RWPE1 (cell line): ENCODE measurements at places on chromosomes 5 and 9.

DNA sequence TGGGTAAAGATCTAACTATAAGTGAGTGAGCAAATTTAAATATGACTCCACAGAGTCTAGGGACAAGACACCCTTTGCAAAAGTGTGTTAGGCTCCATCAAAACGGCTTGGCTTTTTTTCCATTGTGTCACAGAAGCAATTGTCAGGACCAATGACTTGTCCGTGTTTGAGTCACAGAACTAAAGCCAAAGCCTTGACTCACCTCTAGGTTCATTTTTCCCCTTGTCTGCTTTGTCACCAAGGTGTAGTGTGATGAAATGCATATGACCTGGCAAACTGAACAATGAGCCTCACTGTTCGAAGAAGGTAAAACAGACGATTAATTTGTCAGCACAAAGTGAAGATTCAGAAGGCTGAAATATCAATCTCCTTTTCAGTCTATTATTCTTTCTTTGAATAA lies 331.0 kb downstream of the GLIS3 start:
- no peak for DNase-seq

GRCh38 chr5:91049800-91050199 lies 333.3 kb downstream of the ARRDC3 start:
- DNase-seq, result peak; percentile 68

DNA sequence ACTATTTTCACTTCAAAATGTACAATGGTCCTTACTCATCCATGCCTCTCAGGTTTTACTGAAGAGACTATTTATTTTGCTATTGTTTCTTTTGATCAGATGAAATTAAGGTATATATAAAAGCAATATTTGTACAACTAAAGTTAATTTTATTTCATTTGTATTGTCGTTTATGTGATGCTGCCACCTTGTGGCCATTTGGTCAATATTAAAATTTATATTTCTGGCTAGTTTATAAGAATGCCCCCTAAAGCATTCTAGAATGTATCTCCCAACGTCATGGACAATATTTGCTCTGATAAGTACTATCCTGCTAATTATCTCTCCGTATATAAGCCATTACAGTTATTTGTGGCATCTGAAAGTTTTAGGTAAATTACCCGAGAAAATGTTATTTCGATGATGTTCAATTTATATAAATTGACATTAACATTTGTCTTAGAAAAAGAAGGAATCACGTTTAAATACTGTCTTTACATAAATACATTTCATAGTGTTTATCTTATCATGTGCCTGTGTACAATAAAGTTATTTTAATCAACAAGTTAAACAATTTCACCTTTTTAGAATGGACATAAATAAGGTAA lies 680.0 kb downstream of the TAF11L14 start:
- DNase-seq, result peak; percentile 32

DNA sequence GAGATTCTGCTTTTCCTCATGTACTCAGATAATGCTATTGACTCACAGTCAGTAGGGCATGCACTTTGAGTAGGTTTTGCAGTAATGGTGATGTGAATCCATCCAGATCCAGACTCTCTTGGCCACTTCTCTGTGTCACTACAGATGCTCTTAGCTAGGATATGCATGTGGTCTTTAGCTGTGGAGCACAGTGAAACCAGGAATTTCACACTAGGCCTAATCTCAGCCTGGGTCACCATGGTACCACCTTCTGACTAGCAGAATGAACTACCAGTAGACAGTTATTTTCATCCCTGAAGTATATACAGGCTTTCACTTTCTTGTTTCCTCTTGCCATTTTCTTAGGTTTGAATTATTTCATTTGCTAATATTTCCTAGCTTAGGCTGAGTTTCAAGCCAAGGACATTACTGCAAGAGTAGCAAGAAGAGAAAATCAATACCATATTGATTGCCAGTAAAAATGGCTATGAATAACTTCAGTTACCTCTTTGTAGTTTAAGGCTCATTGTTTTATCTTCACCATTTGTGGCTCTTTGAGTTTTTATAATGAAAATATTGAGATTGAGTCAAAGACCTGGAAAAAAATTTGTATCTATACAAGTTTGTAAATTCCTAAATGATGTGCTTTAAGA lies 28.4 kb upstream of the CSNK1G3 start:
- no peak for DNase-seq

DNA sequence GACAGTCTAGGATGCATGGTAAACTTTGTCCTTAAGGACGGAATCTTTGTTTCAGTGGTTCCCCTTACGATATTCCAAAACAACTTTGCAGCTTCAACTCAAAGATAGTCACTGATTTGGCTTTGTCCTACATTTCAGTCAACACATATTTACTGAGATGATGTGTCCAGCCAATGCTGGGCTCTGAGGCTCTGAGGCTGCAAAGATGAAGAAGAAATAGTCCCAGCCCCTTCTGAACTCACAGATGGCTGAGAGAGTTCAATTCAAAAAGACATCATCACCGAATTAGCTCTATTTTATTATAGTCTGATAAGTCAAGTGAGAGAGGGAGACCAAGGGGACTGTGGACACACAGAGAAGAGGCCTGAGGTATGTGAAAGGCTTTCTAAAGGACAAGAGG lies 544.0 kb downstream of the ACTL7B start:
- no peak for DNase-seq

GRCh38 chr9:36148311-36149051 lies 11.9 kb downstream of the GLIPR2 start:
- DNase-seq, result peak; percentile 97

DNA sequence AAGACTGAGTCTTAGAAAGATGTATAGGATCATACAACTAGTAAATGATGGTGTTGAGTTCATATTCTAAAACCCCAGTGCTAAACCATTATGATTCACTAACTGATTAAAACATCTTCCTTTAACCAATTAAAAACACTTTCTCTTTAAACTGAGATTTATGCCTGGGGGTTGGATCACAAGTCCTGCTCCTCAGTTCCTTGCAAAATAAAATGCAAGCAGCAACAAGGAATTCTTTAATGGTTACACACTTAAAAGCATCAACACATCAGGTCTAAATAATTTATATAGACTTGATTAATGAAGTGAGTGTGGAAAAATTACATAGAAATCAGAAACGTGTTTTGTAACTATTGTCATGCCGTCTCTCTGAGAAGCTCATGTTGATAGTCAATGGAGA lies 189.2 kb downstream of the TARS1 start:
- no peak for DNase-seq

- no peak for DNase-seq
Measured at GRCh38 chr9:32596936-32597335, 24.0 kb upstream of the NDUFB6 start.

DNA sequence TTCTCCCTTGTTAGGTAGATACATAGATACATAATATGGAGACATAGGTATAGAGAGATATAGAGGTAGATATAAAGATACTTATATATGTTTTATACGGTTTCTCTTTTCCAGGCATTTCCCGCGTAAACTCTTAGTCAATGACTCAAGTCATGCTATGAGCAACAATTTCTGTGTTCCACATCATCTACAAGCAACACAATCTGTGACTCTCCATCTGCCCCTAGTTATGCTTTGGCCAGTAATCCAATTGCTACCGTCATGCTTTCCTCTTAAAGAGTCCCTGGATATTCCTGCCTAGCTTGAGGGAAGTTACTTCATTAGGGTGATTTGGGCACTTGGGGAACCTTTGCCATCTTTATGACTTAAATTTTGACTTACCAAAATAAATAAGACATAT lies 129.0 kb upstream of the ADAMTS16 start:
- DNase-seq, result no peak

DNA sequence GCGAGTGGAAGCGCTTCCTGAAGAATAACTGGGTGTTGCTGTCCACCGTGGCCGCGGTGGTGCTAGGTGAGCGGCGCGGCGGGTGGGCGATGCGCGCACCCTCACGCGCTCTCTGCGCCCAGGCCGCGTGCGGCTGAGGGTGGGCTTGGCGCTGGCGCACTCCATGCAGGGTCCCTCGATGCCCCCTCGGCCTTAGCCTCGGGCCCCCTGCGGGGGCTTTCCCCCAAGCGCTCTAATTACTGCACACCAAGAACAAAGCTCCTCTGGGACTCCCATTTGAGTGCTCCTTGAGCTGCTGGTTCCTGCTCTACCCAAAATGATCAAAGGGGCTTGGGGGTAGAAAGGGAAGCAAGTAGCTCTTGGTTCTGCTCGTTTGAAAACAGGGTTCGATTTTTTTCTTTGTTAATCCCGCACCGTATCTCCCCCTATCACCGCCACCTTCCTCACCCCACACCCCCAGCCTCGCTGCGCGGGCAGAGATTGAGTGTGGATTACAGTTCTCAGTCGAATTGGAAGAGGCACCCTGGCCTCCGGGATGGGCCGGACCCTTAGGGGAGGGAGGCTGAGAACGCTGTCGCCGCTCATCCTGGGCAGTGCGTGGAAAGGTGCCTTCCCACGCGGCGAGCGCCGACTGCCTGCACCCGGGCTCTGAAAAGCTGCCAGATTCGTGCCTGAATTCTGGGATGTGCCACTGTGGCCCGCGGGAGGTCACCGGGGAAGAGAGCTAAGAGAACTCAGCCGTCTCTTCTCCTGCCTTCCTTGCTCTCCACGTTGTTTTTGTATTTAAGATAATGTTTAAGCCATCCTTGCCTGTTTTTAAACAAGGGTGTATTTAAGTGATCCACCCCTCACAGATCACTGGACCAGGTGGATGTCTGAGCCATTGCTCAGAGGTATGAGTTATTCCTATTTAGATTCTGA lies 697 bp downstream of the SLC1A1 start:
- DNase-seq, result no peak

DNA sequence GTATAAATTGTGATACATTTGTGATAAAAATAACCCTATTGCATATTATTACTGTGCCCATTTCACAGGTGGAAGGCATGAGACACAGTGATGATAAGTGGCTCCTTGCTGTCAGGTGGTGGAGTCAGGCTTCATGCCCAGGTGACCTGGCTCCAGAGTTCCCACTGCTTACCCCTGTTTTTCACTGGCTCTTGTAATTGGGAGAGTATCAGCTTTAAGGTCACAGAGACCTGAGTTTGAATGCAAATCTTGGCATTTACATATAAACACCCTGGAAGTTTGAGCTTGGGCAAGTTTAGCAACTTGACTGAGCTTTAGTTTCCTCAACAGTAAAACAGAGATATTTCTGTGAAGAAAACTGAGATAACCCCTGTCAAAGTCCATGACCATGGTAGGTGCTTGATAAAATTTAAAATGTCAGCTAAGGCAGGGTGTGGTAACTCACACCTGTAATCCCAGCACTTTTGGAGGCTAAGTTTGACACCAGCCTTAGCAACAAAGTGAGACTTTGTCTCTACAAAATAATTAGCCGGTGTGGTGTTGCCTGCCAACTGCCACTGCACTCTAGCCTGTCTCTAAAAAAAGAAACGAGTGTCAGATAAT lies 29.2 kb downstream of the MAT2B start:
- no peak for DNase-seq

DNA sequence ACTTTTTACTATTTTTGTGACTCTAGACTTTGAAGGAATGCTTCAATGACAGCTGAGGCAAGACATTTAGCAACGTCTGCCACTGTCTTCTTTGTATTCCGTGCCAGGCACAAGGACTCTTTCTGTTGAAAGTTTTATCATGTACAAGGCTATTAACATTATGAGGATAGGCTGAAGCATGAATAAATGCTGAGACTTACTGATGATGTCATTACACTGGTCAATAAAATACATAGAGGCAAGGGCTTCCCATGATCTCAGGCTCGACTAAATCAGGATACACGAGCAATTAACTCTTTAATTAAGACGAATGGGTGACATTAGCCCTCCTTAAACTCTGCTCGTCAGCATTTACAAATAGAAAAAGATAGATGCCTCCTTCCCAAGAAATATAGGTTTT lies 1393.3 kb upstream of the WWC1 start:
- no peak for DNase-seq

DNA sequence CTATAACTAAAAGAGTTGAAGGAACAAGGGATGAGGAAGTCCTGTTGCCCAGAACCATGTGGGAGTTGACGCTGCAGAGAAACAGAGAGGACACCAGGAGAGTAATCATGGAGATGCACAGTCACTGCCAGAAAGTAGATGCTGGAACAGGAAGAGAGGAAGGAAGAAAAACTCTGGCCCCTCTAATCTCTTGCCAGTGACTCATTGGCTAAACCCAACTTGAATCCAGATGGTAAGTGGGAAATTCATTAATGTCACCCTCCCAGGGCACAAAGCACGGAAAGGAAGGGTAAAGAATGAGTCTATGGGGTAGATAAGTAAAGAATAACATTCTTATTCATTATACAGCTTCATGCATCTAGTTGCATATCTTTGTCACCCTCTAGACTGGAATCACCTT lies 631.9 kb downstream of the PRELID2 start:
- DNase-seq, result no peak

DNA sequence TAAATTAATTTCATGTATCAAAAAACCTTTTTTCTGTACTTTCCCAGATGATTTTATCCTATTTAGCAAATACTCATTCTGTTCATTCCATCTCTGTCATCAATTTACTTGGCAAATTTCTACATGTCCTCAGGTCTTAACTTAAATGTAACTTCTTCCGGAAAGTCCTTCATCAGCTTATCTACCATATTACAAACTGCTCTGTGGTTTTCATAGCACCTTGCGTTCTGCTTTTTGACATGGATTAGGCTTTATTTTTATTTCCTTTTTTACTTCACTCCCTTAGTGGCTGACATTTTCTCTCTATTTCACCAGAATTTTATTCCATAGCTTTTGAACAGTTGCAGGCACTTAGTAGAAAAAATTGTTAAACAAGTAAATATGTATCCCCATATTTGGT lies 1040.8 kb downstream of the TAF11L14 start:
- no peak for DNase-seq

DNA sequence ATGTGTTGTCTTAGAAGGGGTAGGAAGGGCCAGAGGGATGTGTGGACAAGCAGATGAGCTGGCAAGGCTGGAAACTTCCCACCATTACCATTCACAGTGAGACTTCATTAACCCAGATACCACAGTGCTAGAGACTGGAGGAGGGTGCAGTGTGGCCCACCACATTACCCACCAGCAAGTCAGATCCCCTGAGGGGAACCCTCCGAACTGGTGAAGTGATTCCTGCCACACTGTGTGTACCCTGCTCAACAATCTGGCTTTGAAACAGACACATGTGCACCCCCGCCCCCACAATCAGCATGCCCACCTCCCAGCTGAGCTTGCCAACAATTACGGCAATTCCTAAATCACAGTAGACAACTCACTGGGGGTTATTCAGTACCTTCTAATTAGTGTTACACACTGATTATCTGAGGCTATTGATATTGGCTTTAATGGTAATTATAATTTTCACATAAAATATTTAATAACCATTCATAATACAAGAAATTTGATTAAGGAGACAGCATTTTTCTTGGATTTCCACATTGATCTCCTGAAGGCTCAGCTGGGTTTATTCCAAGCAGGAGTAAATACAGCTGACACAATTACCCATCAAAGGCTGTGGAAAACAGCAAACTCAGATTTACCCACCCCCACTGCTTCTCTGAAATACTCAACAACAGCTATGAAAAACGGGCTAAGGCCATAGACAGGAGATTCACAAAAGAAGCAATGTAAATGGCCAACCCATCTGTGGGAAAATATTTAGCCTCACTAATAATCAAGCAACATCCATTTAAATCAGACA lies 169.3 kb upstream of the FSTL4 start:
- no peak for DNase-seq

DNA sequence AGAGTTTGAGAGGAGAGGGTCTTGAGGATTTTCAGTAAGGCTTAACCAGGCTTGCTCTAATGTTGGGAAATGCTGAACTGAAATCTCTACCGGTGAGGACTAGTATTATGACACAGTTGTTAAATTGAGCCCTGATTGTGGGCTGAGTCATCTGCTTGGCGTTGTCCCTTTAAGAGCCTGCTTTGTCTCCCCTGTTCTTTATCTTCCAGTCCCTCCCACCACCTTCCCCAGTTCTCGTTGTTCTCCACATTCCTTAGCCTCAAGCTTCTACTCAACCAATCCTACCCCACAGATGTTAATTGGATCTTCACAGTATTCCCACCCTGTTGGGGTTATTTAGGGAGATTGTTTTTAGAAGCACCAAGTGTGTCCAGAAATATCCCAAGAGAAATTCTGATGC lies 57.6 kb downstream of the ANKRD55 start:
- DNase-seq, result peak; percentile 62
